ENCODE measurements at places on chromosomes 2 and 18.

GRCh38 chr2:191345788-191346187 lies 100.6 kb downstream of the MYO1B start:
- no peak for DNase-seq

- no peak for DNase-seq
These were observed 5.8 kb upstream of the MTA3 start for GRCh38 chr2:42562474-42563144.

DNA sequence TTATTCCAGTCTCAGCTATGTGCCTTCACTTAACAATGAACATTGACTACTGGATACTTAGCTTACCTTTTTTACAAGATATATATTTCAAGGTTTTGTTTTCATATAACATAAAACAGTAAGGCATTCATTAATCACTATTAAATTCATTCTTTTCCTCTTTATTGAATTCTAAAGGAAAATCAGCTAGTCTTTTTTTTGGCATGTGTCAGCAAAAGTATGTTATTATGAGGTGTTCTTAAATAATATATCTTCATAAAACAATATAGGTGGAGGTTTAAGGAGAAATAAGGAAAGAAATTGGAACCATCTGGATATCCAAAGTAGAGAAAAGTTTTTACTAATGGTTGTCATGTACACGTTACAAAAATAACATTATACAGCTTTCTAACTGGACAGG lies 472.6 kb downstream of the ARHGAP15 start:
- DNase-seq, result no peak

- no peak for DNase-seq
These were observed 16.3 kb upstream of the GTF2A1L start for GRCh38 chr2:48601349-48601748.

DNA sequence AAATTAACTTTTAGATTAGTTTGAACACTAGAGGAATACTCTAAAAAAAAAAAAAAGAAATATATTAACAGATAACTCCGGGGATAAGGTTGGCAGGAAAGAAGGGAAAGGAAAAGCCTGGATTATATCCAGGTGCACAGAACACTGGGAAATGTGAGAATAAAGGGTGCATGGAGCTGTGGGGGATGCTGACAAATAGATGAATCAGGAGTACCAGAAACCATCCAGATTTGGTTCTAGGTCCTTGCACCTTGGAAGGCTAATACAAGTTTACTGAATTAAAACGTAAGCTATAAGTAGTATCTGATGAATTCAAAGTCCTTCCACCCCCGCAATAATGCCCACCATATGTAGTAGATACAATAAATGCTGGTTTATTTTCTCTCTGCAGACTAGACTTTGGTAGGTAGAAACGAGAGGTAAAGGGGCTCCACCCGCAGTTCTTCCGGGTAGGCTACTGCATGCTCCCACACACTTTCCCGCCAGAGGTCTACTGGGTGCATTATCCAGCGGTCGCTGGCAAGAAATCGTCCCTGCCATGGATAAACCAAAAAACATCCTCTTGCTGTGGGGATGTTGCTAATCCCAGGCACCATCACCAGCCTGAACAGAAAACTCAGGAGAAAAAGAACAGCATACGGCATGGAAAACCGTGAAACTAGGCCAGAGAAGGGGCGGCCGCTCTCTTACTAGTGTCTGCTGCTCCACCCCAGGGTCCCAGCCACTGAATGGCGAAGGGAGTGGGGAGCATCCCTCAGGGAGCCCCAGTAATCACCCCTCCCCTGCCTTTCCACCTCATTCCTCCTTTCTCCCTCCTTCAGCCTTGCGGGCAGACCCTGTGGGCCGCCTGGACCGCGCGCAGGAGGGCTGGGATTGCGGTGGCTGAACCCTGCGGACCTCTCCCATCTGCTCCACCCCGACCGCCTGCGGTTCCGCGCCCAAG lies 1.5 kb downstream of the CNRIP1 start:
- DNase-seq, result no peak

DNA sequence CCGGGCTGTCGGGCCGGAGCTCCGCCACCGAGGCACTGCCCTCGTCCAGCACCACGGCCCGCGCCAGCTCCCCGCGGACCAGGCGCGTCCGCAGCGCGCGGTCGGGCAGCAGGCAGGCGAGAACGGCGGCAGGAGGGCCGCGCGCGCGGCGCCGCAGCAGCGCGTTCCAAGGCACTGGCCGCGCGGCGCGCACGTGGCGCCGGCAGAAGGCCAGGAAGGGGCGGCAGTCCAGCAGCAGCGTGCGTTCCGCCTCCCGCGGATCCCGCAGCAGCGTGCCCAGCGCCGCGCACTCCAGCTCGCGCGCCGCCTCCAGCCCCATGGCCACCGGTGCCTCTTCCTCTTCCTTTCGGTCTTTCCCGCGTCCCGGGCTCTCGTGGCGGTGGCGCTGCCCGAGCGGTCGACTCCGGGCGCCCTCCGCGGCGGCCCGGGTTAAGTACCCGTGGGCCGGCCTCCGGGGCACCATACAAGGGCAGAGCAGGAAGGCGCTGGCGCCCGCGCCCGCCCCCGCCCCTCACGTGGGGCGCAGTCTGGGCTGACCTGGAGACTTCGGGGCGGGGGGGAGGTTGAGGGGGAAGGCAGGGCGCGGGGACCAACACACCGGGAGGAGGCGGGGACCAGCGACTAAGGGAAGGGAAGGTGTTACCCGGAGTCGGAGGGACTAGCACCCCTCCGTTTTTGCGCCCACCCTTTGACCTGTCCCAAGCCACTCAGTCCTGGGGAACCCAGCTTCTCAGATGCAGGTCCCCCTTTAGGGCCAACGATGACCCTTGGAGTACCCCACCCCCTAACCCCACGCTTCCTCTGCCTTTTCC lies at the start of gene DUSP2:
Gene DUSP2, minus strand, starts transcription at position 405 of the 812 bp plus-strand sequence. Its CDS starts 86 bp downstream, at position 319.
- DNase-seq, result peak; percentile 69

- peak; percentile 46 for DNase-seq
These were observed 15.3 kb downstream of the CHRNA1 start for GRCh38 chr2:174748948-174749347.

GRCh38 chr2:201223089-201224073 lies 37.0 kb upstream of the CASP8 start:
- DNase-seq, result no peak

DNA sequence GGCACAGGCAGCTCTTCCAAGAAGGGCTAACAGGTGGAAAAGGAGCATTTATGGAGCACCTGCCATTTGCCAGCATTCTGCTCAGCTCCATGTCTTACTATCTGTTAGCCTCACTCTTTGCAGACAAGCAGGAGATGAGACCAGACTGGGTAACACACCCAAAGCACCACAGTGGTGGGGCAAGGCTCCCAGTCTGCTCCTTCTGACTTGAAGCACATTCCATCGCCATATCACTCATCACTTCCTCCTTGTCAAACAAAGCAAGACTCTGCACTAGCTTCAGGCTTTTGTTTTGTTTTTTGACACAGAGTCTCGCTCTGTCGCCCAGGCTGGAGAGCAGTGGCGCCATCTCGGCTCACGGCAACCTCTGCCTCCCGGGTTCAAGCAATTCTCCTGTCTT lies 182.8 kb downstream of the MGAT5 start:
- no peak for DNase-seq

DNA sequence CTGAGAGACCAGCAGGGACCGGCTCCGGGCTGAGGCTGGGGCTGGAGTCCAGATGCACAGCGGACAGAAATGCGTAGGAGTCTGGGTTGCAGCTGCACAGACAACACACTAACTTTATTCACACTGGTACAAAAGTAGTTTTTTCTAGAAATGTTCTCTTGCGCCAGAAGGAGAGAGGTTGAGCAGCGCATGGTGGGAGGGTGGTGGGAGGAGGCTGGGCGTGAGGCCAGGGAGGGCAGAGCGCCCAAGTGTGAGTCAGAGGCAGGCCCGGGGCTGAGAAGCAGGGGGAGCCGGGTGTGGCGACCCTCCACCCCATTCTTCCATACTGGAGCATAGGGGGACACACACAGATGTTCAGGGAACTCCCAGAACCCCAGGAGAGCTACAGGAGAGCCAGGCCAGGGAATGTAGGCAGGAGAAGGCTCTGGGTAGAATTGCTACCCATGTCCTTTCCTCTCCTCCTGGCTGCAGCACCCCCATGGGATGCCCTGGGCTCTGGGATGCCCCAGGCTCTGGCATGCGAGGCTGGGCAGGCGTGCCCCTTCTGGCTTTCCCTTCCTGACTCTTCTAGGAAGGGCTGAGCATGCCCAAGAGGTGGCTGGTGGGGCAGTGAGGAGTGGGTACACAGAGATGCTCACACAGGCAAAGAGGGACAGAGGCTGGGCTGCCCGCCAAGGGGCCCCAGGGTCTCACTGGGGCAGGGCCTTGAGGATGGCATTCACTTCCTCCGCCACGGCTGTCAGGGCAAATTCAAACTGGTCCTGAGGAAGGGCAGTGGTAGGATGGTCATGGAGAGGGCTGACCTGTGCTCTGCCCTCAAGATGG lies 10.6 kb downstream of the DNAJB2 start:
- DNase-seq, result no peak

- DNase-seq, result no peak
These were observed 7.1 kb downstream of the ERBB4 start for GRCh38 chr2:212531499-212531898.

Measured in activated T-helper 1 cell treated with anti-CD3 and anti-CD28 coated beads, Interleukin-2, amount 50 U/mL, for 16 hours (primary cell).